ENCODE measurements at places on chromosomes 13 and 19.

DNA sequence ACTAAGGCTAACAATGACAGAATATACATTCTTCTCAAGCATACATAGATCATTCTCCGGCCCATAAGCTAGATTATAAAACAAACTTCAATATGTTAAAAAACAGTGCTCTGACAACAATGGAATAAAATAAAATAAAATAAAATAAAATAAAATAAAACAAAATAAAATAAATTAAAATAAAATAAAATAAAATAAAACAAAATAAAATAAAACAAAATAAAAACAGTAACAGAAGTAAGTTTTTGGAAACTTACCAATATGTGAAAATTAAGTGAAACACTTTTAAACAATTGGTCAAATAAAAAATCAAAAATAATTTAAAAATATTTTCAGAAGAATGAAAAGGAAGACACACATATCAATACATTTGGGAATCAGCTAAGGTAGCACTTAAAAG lies 1785.8 kb upstream of the PCDH20 start:
- DNase-seq = no peak

DNA sequence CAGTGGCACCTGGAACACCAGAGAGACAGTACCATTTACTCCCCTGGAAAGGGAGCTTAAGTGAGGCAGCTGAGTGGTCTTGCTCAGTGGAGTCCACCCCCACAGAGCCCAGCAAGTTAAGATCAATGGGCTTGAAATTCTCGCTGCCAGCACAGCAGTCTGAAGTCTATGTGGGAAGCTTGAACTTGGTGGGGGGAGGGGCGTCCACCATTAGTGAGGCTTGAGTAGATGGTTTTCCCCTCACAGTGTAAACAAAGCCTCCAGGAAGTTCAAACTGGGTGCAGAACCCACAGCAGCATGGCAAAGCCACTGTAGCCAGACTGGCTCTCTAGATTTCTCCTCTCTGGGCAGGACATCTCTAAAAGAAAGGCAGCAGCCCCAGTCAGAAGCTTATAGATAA lies 30.3 kb upstream of the CEACAM4 start:
- DNase-seq = no peak

GRCh38 chr19:11172576-11172975 lies 17.0 kb upstream of the SPC24 start:
- DNase-seq = no peak

DNA sequence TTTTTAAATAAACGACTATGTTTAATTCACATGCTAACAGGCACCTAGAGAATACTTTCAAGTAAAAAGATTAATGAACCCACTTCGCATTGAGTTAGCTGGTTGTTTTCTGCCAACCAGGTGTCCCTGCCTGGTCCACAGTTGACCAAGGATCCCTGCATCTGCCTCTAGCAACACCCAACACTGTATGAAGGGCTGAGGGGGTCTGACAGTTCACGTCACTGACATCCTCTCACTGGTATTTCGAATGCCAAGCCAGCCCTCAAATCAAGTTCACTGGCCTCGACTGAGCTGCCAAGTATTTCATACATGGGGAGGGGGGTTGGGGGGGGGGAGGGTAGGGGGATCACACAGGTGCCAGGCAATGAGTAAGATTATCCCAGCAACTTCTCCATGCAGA lies 25.4 kb downstream of the SLC25A30 start:
- no peak for DNase-seq

GRCh38 chr13:39776439-39776838 lies 121.0 kb downstream of the COG6 start:
- DNase-seq = peak; percentile 91

- no peak for DNase-seq
Observed at GRCh38 chr13:61989978-61990377, 574.3 kb upstream of the PCDH20 start.

- DNase-seq = peak; percentile 81
Observed at GRCh38 chr13:114077933-114078325, 54.5 kb downstream of the RASA3 start.

GRCh38 chr13:41554180-41554579 lies 96.8 kb downstream of the RGCC start:
- no peak for DNase-seq

GRCh38 chr19:41641879-41642485 lies 15.1 kb upstream of the CEACAM4 start:
- DNase-seq = peak; percentile 26

GRCh38 chr13:53250272-53250875 lies 221.8 kb downstream of the OLFM4 start:
- DNase-seq = peak; percentile 70

GRCh38 chr19:40315812-40316470 lies 30.8 kb upstream of the AKT2 start:
- no peak for DNase-seq

DNA sequence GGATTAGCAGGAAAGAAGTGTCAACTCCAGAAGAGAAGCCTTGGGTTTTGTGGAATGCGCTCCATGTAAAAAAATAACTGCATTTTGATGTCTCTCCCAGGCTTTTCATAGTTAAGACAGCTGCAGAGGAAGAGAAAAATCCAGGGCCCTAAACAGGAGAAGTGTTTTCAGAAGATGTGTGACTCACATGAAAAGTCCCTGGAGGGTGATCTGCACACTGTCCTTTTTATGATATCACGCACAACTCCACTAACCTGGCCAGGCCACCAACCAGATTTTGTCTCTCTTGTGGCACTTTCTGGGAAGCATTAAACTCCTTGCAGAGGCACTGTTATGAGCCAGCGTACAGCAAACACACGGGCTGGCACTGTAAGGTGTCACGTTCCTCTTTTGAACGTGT lies 267.3 kb downstream of the FGF9 start:
- no peak for DNase-seq

Data from amniotic epithelial cell (primary cell).